HL-60 (cell line): ENCODE measurements at places on chromosomes 12 and 14.

GRCh38 chr12:123621101-123621500, 12.4 kb downstream of the EIF2B1 start:
- DNase-seq, result no peak

- no peak for DNase-seq
These were observed 33.6 kb upstream of the HIGD1C start for GRCh38 chr12:50918584-50919316.

DNA sequence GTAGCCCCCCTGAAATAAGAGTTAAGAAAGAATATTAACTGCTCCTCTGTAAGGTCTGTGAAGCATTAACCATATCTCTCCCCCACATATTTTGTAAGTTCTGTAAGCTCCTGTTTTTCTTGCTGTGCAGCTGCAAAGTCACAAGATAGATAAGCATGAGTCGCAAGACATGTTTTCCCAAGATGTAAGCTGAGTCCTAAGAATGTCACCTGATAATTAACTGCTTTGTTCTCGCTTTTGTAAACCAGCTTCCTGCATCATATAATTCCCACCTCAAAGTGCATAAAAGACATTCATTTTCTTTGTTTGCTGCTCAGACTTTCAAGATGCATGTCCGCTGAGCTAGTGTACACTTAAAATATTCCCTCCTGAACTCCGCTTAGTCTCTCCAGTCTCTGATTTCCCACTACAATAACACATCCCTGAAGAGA, 27.0 kb upstream of the PHC1 start:
- DNase-seq, result no peak

GRCh38 chr14:100239211-100239839, 381 bp downstream of the YY1 start:
- DNase-seq, result no peak
